ENCODE measurements at places on chromosomes 12 and 14.

- no peak for DNase-seq
These were observed 24.3 kb upstream of the ATF1 start for GRCh38 chr12:50739611-50740010.

- no peak for DNase-seq
These were observed 12.6 kb upstream of the CFAP251 start for GRCh38 chr12:121905746-121906145.

DNA sequence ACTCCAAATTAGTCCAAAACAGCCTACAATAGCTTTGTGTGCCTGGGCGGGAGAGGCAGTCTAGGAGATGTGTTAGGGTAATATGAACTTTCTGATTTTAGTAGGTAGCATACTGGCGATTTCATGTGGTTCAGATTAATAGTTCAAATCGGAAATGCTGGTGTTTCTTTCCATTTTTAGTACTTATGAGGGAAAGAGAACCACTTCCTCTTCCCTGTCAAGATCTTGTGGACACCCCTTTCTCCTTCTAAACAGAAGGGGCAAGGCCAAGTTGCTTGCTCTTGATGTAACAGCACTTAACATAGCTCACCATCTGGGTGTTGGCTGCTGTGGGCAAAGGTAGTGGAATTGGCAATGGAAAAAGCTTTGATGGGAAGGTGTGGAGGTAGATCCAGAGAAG lies 32.2 kb upstream of the IGF1 start:
- no peak for DNase-seq

- DNase-seq, result no peak
These were observed 36.4 kb downstream of the TESPA1 start for GRCh38 chr12:54948171-54948570.

DNA sequence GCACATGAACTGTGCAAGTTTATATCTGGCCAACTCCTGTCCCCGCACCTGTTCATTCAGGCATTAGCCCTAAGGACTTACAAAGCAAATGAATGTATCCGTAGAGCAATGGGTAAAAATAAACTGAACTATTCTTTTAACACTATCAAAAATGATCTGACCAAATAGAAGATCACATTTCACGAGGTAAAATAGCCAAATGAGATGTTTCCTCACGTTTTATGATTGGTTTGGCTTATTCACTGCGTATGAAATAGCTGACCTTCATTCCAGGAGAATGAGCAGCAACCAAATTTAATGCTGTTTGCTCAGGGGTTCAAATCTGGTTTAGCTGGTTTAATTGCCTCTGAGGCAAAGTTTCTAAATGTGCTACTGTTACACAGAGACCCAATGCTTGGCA lies 216.0 kb upstream of the EEA1 start:
- no peak for DNase-seq

- no peak for DNase-seq
These were observed 186.6 kb downstream of the CACNA1C start for GRCh38 chr12:2239381-2239871.

DNA sequence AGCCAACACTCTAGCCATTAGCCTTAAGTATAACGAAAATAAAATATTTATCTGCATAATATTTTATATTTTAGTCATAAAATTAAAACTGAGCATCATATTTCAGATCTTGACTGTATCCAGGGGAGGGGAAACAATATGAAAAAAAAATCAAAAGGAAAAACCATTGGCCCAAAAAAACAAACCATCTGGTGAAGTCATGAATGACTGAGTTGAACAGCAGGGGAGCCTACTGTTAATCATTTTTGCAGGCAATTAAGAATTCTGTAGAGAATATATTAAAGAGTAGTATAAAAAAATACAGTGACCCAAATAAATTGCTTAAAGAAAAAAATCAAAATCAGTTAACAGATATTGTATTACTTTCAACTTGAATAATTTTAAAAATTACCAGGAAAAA lies 224.8 kb downstream of the C12orf50 start:
- no peak for DNase-seq

GRCh38 chr12:5010151-5010550 lies 33.5 kb upstream of the KCNA5 start:
- DNase-seq, result no peak

Measured in activated CD4-positive, alpha-beta T cell treated with anti-CD3 and anti-CD28 coated beads, Interleukin-2, amount 10 ng/mL, durations not matched to agents 24 days and 14 days (primary cell).